Stimulated activated CD4-positive, alpha-beta T cell treated with anti-CD3 and anti-CD28 coated beads, TNF-alpha, amount 100 ng/mL, for 24 hours (primary cell): ENCODE measurements at places on chromosomes 12 and 14.
A peak's percentile ranks its signal among the peaks of the same experiment; 100 is the strongest.

- no peak for DNase-seq
Measured at GRCh38 chr12:109994401-109995175, 1.6 kb downstream of the GIT2 start.

- peak; percentile 90 for DNase-seq
Measured at GRCh38 chr12:112418608-112419296, at the start of gene PTPN11. Gene PTPN11, plus strand, starts transcription at chr12:112418947. Its CDS starts 165 bp downstream, at chr12:112419112.

DNA sequence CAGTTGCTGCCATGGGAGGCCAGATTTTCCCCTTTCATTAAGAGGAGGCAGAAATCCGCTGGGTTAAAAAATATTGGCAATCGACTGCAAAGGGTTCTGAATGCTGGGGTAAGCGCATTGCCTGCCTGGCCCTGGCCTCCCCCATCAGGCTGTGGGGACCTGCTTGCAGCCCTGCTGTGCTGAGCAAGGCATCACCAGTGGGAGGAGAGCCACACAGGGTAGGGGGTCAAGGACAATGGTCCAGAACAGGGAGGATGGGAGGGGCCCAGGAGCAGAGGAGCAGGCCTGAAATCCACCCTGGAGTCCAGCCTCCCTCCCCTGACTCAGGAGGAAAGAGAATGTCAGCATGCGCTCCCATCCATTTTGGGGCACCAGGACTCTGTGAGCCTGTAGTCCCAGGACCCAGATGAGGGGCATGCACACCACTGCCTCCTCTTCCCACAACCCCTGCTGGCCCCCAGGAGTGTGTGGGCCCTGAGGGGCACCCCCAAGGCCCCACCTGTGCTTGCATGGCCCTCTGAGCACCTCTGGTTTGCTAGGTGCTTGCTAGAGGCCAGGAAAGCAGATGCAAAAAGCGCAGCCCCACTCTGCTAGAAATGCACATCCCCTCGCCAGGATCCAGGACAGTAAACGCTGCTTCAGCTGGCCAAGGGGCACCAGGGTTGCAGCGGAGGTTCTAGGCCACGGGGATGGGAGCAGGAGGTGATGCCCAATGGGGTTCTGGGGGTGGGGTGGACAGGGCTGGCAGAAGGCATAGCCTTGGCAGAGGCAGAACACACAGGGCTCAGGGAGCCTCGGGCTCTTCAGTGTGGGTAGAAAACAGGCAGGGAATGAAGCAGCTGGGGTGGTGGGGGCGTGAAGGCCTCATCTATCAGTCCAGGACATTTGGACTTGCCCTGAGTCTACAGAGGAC, 14.6 kb downstream of the TESC start:
- no peak for DNase-seq

GRCh38 chr12:12486661-12487240, 75.9 kb downstream of the DUSP16 start:
- DNase-seq = no peak

GRCh38 chr12:67222302-67222701, 46.9 kb upstream of the CAND1 start:
- DNase-seq = no peak

DNA sequence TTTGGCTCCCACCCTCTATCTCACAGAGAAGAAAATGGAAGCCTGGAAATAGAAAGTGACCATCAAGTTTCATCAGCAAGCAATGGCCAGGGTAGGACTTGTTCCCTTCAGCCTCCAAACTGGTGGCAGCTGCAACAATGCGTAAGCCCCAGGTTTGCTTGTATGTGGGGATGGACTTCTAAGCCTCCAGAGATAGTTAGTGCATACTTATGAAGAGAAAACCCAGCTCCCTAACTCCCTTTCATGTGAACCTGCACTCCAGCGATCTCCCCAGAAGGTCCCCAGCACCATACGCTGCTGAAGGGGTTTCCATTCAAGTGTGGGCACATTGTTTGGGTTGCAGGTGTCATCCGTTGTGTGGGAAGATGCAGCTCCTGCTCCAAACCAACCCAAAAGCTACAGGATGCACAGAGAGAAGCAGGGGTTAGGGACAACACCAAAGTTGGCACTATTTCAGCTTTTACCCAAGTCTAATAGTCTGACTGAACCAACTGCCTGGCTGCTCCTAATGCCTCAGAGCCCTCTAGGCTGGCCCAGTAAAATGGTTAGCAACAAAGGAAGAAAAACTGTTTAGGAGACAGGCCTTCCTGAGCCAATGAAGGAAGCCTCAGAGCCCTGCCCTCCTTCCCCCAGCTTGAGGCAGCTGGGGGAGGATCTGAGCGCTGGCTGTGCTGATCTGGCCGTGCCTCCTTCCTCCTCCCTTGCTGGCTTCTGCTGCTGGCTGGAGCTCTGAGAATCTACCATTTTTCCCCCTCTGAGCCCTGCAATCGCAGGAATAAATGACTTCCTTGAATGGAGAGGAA, 12.3 kb downstream of the ZFP36L1 start:
- no peak for DNase-seq

GRCh38 chr12:54526812-54527630, 22.4 kb upstream of the PDE1B start:
- peak; percentile 18 for DNase-seq

GRCh38 chr12:42761086-42761485, 171.5 kb upstream of the PRICKLE1 start:
- no peak for DNase-seq

DNA sequence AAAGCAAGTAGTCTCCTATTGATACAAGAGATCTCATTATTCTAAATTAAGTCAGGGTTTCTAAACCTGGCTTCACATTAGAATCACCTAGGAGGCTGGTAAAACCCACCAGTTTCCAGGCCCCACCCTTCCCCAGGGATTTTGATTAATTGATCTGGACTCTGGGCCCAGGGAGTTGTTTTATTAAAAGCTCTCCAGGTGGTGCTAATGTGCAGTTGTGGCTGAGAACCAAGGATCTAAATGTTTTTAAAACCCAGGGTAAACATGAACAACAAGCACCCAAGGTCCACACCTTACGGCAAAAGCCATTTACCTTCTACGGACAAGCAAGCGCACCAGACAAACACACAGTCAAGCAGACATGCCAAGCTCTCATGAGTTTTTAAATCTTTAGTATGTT, 73.9 kb downstream of the SLC2A13 start:
- no peak for DNase-seq
